ENCODE measurements at places on chromosomes 12 and 14.

- no peak for DNase-seq
These were observed 12.5 kb upstream of the IQSEC3 start for GRCh38 chr12:53735-54730.

- no peak for DNase-seq
These were observed 24.2 kb upstream of the INF2 start for GRCh38 chr14:104665114-104665656.

DNA sequence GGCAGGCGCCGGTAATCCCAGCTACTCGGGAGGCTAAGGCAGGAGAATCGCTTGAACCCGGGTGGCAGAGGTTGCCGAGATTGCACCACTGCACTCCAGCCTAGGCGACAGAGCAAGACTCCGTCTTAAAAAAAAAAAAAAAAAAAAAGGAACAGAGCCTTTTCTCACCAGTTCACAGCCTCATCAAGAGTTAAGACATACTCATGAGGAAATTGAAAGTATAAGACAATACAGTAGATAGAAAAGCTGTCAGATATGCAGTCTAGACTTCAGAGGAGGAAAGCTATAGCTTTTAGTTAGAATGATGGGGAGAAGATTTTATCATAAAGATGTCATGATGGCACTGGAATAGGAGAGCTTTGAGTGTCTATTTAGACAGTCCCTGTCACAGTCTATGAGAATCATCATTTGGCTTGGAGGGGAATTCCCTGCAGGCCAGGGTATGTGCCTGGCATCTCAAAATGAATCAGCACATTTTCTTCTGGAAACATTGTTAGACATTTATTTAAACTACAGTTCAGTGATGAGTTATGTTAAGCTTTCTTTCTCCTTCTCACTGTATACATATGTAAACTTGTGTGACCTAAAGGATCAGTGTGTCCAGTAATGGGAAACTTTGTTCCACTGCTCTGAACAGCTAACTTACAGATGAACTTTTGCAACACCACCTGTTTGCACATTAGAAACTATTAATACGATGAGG, 2.9 kb upstream of the RAB35 start:
- no peak for DNase-seq

- DNase-seq = no peak
These were observed 722 bp downstream of the TMED8 start for GRCh38 chr14:77375973-77376770.

- peak; percentile 28 for DNase-seq
These were observed 13.0 kb upstream of the TPCN1 start for GRCh38 chr12:113208041-113208934.

GRCh38 chr14:61227884-61228591, 53.1 kb downstream of the TMEM30B start:
- no peak for DNase-seq

GRCh38 chr12:99529966-99530365, 117.6 kb upstream of the GARIN6 start:
- DNase-seq = no peak

DNA sequence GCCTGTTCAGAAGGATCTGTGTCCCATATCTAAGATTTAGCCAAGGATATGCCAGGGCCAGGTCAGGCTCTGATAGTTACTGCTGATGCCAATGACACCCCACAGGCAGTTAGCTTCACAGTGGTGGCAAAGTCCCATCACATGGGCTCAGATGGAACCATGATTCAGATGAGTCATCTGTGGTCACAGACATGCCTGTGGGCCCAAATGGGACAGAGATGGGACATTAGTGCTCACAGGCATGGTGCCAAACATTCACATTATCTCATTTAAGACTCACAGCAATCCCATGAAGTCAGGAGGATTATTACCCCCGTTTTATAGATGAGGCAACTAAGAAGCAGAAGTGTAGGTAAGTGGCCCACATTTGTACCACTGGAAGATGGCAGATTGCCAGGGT, 207.8 kb downstream of the DPF3 start:
- DNase-seq = no peak

GRCh38 chr14:102485693-102486512, 23.7 kb downstream of the ANKRD9 start:
- no peak for DNase-seq
